ENCODE measurements at places on chromosomes 11 and 22.

DNA sequence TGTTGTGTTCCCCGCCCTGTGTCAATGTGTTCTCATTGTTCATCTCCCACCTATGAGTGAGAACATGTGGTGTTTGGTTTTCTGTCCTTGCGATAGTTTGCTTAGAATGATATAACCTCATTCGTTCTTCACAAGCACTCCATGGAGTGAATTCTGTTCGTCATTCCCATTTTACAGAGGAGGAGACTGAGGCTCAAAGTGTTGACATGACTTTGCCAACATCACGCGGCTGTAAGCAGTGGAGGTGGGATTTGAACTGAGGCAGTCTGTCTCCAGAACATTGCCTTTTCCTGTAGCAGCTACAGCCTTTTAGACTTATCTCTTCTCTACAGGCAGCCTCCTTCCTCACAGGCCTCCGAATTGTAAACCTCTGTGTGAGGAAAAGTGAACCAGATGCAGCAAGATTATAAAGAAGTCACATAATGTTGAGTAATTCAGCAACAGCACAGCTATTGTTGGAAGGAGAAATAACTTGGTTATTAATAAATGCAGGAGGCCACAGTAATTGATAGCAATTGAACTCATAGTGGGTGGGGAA lies 74.6 kb downstream of the MYO18B start:
- DNase-seq: no peak

GRCh38 chr11:129315781-129316579 lies 59.7 kb upstream of the BARX2 start:
- DNase-seq: no peak

- DNase-seq: no peak
Observed at GRCh38 chr22:50399751-50400331, 56.7 kb downstream of the PPP6R2 start.

GRCh38 chr22:46758867-46759290 lies 3.6 kb upstream of the TBC1D22A start:
- DNase-seq: no peak

DNA sequence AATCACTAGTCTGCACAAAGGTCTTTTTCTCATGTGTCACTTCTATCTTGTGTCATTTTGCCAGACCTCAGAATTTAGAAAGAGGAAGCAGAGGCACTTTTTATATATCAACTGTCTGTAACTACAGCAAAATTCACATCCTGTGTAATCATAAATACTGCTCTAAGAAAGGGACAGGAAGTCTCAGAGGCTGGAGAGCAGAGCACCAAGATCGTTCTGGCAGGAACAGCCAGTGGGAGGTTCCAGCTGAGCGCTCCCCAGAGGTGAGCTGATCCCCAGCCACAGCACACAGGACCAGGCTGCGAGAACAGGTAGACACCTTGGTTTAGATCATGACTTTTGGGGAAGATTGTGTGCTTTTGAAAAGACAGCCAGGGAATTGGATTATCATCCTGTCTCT lies at the start of gene MS4A7:
TSS of gene MS4A7 (plus strand) at position 179 of the 400 bp plus-strand sequence. CDS start 4,610 bp downstream, outside the sequence.
- no peak for DNase-seq

DNA sequence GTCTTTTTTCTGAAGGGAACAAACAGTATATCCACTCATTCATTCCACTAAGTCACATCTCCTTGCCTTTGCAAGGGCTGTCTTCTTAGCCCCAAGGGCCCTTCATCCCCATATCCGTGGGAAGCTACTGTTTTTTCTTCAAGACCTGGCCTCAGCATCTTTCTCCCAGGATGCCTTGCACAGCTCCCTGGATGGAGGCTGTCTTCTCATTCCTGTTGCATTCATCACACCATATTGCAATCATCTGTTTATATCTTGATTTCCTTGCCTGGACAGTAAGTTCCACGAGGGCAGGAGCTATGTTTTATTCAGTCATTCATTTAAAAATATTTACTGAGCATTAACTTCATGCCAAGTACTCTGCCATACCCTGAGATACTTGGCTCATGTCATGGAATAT lies 29.3 kb upstream of the NECTIN1 start:
- DNase-seq: no peak

GRCh38 chr11:115475564-115475963 lies 28.7 kb downstream of the CADM1 start:
- DNase-seq: no peak

GRCh38 chr22:31897842-31898805 lies 46.2 kb upstream of the YWHAH start:
- DNase-seq: no peak

DNA sequence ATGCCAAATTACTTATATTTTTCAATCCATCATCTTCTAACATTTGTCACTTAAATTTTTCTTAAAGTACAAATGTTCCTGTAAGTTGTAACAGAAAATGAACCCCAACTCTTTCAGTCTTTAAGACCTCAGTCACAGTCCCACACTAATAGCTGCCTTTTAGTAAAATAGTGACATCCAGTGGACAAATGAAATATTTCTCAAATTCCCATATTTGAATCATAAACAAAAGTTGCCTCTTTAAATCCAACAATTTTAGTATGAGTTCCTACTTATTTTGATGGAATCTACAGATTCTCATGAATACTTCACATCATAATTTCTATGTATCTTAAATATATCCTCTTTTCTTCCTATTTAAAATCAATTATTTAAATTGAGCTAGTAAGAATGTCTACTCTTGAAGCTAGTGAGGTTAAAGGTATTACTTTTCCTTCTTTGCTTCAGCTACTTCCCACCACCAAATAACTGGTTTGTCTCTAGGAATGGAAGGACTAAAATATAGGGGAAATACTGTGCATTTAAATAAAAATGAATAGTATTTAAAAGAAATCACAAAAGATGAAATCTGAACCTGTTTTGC lies 9.2 kb downstream of the LIN7C start:
- no peak for DNase-seq

DNA sequence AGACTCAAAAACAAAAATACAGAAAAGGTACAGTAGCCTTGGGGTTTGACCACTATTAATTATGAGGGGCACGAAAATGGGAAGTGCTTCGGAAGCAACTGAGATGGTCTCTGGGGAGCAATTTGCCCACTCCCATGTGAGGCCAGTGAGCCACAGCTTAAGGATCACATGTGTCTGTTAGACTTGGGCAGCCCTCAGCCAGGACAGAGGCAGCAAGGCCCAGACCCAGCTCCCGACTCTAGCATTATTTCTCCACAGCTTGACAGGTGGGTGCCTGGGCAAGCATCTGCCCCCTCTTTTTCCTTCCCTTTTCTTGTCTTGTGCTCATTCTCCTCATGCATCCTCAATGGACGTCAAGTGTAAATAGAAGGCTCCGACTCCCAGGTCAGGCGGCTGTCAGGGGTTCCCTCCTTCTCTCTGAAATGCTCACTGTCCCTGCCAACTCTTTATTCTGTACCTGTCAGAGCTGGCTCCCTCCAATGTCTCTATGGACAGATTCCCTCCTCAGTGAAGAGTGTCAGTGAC lies 137.0 kb upstream of the RCN1 start:
- DNase-seq: no peak

- DNase-seq: no peak
Observed at GRCh38 chr22:19174106-19175025, 4.2 kb downstream of the SLC25A1 start.

DNA sequence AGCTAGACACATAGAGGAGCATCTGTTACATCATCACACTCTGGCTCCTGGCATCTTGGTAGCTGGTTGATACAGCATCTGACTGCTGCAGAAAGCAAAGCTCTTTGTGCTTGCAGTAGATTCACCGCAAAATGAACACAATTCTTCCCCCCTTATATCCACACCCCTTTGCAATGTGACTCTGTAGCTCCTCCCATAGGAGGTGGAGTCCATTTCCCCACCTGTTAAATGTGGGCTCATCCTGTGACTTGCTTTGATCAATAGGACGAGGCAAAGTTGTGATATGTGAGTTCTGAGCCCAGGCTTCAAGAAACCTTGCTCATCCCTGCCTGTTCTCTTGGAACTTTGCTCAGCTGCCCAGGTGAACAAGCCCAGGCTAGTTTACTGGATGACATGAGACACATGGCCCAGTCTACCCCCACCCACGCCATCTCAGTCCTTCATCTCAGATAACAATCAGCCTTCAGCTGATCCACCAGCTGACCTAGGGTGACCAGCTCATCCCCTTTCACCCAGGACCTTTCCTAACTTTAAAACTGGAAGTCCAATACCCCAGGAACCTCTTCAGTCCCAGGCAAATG lies 272.2 kb downstream of the TENM4 start:
- DNase-seq: no peak

- DNase-seq: no peak
Observed at GRCh38 chr11:11763796-11764422, 77.9 kb upstream of the USP47 start.

- DNase-seq: peak; percentile 48
Observed at GRCh38 chr22:49657275-49657973, 170.2 kb downstream of the BRD1 start.

DNA sequence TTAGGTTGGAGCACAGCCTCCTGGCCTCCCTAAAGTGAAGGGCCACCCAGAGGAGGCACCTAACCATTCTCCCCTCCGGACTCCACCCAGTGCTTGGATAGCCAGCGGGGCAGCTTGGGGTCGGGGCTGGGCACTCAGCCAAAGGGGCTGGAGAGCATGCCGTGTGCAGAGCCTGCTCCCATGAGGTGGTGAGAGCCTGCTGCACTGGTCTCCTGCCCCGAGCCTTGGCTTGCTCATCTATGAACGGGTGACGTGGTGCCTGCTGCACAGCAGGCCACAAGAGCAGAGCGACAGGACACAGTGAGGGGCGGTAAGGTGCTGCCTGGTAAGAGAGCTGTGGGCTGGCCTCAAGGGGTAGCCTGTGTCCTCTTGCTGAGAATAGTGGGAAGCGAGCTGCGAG lies 14.0 kb upstream of the CCDC188 start:
- DNase-seq: no peak

- no peak for DNase-seq
Observed at GRCh38 chr11:17418444-17419081, 30.1 kb upstream of the KCNJ11 start.

DNA sequence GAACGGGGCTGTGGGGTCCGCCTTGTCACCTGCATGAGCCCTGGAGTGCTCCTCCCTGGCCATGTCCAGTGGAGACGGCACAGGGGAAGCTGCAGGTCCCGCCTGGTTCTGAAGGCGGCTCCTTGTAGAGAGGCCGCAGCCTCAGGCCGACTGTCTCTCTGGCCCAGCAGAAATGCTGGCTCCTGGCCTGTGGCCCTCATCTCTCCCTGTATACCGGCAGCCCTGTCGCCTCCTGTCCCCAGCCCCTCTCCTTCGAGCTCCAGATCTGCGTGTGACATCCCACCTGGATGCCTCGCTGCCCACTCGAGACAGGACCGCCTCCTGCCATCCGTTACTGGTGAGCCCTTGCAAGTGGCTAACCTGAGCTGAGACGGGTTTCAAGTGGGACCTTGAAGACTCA lies 73.6 kb downstream of the PHF21B start:
- DNase-seq: no peak

DNA sequence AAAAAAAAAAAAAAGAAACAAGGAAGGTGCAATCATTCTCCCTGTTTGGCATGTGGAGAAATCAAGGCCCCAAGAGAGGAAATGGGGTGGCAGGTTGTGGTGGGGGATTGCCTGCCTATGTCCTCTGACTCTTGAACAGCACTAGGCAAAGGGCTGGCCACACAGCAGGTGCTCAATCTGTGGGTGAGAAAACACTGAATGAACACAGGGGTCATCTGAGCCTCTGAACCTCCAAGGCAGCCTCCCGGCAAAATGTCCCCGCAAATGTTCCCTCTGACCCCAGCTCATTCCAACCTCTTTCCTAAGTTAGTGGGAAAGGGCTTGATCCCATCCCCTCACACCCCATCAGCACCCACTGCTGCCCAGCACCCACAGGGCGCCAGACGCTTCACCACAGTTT lies 4.6 kb downstream of the PLA2G6 start:
- no peak for DNase-seq

- DNase-seq: no peak
Observed at GRCh38 chr11:118064956-118065355, 11.9 kb upstream of the TMPRSS4 start.

GRCh38 chr11:103070142-103070541 lies 21.8 kb downstream of the DCUN1D5 start:
- DNase-seq: no peak

DNA sequence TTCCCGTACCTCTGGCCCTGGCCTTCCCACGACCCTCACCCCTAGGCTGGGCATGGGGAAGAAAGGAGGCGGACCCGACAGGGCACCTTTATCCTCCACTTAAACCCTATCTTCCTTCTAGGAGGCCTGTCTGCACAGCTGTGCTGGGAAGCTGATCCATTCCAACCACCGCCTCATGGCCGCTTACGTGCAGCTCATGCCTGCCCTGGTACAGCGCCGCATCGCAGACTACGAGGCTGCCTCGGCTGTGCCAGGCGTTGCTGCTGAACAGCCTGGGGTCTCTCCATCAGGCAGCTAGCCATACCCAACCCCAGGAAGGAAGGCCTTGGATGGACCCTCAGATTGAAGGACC lies 599 bp downstream of the TIMM10B start:
- no peak for DNase-seq

GRCh38 chr22:19874307-19875060 lies 19.8 kb upstream of the GNB1L start:
- no peak for DNase-seq

DNA sequence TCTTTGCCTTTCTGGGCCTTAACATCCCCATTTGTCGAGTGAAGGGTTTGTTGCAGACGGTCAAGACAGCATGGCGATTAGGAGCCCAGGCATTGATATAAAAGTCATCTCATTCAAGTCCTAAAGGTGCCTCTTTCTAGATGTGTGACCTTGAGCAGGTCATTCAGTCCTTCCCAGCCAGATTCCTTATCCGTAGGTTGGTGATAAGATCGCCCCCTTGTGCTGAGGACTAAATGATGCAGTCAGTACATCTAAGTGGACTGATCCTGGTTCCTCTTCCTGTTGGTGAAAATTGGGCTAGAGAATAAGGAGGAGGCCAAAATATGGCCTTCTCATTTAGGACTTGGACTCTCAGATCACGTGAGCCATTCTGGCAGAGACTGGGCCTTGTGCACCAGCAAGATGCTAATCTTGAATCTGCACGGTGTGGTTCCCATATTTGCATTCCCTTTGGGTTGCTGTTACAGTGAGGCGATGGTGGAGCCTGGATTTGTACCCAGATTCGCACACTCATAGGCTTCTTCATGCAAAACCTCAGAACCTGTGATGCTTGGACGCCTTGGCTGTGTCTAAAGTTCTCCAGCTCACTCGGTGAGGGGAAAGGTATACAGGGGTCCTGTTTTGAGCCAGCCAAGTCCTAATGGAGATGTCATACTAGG lies 156.8 kb downstream of the MYO18B start:
- no peak for DNase-seq

GRCh38 chr11:85815186-85815931 lies 4.4 kb upstream of the SYTL2 start:
- DNase-seq: no peak

DNA sequence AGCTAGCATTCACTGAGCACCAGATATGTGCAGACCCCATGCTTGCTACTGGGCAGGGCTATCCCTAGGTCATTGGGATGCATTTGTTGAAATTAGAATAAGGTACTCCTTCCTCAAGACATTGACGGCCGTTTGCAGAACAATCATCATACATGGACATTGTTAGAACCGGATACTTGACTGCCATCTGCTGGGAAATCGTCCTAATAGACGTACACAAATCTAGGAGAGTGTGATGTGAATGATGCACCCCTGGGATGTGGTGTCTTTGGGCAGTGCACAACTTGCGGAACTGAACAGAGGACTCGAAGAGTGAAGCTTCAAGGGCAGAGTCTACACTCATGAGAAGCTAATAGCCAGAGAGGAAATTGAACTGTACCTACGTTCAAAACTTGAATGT lies 35.9 kb downstream of the MYO18B start:
- no peak for DNase-seq

GRCh38 chr22:28373831-28374230 lies 305.8 kb downstream of the TTC28 start:
- DNase-seq: no peak
